ENCODE measurements at places on chromosomes 7 and 10. TPM values are rescaled to one million over a fixed set of nuclear protein-coding genes. Genes with fewer than 3 reads are reported as not detected.

DNA sequence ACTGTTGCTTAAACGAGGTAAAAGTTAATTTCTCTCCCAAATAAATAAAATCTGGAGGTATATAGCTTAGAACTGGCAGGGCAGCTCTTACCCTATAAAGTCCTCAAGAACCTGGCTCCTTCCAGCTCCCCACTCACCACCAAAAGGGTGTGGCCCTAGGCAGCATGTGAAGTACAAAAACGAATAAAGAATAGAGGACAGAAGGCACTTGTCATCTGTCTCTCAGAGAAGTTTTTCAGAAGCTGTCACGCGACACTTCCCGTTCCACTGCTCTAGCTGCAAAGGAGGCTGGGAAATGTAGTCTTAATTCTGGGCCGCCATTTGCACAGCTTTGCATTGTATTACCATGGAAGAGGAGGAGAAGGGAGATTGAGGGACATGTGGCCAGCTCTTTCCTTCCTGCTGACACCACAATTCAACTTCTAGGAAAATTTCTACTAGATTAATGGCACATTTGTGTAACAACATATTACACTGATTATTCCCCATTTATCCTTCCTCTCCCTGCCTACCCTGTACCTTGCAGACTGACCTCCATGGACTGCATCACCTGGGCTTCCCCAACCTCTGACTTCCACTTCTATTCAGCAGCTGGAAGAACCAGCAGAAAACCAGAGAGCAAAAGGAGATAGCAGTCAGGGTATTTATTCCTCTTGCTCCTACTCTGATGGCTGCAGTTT lies 62.2 kb downstream of the CCDC71L start:
- DNase-seq = peak; percentile 21

The HOXA5 gene
- 12.6 TPM for total RNA-seq

The FAM25C gene
- total RNA-seq = not detected

The GPR26 gene
- not detected for total RNA-seq

The OR6B1 gene
- not detected for total RNA-seq

The OR2A1 gene
- 0.12 TPM for total RNA-seq

Measured in progenitor cell of endocrine pancreas (in vitro differentiated cells).